ENCODE measurements at places on chromosomes 4 and X.

GRCh38 chr4:26737385-26737784 lies 123.3 kb upstream of the STIM2 start:
- no peak for DNase-seq

DNA sequence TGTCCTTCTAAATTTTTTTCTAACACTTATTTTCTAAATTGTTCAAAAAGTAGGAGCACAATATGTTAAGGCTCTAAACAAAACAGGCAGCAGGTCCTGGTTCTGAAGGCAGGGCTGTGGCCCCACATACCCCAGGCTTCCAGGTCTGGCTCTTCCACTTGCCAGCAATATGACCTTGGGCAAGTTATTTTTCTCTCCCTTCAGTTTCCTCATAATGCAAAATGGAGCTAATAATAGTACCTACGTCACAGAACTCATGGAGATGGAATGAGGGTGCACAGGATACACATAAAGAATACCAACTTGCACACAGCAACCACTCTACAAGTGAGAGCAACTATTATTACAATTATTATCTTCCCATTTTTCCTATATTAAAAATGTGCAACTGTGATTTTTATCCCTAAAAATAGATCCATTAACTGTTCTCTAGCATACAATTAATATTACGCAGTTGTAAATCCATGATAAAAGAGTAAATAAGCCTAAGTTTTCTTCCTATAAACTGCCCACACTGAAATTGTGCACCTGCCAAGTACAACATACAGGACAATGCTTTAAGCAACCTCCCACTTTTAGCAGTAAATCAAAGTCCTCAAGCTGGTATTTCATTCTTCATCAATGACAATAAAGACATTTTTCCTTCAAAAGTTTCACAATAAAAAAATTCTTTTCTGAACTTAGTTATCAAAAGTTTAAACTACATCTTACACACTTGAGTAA lies 27.0 kb downstream of the OTUD4 start:
- DNase-seq = no peak

DNA sequence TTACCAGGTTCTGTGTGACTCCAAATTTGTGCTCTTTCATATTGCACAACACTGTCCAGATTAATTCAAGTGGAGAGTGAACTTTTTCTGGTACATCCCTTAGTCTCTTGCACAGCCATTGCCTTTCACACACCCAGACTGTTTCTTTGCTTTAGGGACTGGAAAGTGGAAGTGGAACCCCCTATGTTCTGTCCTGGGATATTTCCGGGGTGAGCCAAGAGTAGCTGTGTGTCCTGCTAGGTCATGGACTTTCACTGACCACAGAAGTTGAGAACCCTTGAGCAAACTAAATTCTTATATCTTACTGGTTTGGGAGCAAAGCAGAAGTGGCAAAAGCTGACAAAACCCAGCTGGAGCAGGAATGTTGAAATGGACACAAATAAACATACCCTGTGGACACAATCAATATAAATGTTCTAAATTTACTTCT lies 10.3 kb upstream of the VSIG4 start:
- DNase-seq = no peak

GRCh38 chrX:105483011-105483410 lies 262.5 kb upstream of the TEX13A start:
- DNase-seq = no peak

- DNase-seq = no peak
Measured at GRCh38 chr4:97867557-97868091, 275.7 kb downstream of the STPG2 start.

DNA sequence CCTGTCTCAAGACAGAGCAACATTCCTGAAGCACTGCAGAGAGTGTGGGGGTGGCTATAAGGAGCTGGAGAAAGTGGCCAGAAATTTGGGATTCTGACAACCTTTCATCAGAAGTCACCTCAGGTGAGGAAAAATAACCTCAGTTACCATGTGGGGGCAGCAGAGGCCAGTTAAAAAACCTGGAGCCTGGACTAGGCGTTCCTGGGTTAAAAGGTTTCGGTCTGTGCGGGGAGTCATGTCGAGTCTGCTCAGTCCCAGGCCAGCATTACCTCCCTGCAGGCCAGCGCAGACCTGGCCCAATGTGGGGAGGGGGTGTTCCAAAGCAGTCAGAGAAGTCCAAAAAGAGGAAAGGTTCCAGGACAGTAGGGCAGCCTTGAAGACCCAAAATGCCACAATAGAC lies 10.9 kb upstream of the NALF2 start:
- peak; percentile 29 for DNase-seq

Measured in ACHN (cell line).